ENCODE measurements at places on chromosomes 5 and 9.

GRCh38 chr5:116953251-116953930, 378.8 kb upstream of the SEMA6A start:
- DNase-seq: no peak

DNA sequence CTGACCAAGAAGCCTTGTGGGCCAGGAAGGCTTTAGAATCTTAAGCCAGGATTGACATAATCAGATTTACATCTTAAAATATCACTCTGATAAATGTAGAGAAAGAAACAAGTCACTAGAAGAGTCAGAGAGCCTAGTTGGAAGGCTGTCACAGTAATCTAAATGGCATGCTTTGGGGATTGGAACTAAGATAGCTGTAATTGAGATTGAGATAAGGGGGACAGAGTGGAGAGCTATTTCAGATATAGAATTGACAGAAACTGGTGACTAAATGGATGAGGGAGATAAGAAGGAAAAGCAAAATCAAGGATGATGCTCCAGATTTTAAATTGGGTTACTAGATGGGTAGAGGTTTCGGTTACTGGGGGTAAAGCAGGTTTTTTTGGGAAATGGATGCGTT, 100.5 kb downstream of the XRCC4 start:
- DNase-seq: no peak

DNA sequence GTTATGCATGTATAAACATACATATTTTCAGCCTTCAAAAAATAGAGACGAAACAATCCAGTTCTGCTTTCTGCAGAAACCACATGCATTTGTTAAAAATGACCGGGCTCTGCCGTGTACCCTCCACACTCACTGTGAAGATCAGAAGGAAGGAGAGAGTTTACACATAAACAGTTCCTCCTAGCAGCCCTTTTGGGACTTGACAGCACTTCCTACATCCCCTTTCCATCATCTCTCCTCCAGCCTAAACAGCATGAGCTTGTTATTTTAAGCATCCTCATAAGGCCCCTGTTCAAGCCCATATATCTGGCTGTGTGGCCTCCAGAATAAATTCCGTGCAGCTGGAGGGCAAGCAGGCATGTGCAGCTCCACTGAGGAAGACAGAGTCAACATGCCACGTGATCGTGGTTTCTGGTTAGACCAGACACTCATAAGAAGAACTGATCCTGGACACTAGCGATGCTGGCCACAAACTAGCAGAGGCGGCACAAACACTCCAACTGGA, 42.2 kb downstream of the NIPAL4 start:
- DNase-seq: no peak

DNA sequence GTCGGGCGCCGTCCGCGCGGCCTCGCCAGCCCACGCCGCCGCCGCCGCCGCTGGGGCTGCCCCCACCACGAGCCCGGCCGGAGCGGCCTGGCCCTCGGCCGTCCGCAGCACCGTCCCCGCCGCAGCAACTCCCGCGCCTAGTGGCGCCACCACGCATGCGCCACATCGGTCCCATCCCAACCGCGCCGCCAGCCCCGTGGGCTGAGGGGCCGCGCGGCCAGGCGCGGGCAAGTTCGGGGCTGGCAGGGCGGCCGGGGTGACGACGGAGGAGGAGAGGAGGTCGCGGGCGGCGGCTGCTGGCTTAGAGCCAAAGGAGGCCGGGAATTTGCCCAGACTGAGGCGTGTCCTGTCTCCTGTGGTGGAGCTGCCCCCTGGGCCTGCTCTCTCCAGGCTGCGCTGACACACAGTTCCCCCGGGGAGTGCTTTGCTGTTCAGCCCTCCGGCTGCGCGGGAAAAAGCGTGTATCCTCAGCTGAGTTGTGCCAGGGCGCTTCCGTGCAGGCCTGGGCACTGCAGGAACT, at the start of gene TUSC1:
TUSC1 (minus strand) TSS at position 298 of the 520 bp plus-strand sequence; CDS start at position 166, 132 bp downstream.
- DNase-seq: peak; percentile 62

- no peak for DNase-seq
These were observed 38.3 kb downstream of the FAM78A start for GRCh38 chr9:131237931-131238401.

DNA sequence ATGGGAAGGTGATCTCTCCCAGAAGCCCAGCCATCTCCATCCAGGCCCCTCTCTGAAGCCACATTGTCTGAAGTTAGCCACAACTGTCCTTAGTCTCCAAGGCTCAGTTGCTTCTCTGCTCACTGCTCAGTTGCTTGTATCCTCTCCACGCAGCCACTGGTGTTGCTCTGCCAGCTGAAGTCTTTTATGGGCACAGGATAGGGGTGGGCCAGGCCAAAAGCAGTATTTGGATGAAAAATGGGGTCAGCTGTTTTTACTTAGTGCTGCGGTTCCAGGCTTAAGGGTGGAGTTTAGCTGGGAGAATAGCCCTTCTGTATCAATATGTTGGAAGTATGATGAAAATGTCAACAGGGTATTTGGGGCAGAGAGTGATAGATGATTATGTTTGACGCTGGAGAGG, 168.8 kb upstream of the PPP1R2B start:
- DNase-seq: no peak

DNA sequence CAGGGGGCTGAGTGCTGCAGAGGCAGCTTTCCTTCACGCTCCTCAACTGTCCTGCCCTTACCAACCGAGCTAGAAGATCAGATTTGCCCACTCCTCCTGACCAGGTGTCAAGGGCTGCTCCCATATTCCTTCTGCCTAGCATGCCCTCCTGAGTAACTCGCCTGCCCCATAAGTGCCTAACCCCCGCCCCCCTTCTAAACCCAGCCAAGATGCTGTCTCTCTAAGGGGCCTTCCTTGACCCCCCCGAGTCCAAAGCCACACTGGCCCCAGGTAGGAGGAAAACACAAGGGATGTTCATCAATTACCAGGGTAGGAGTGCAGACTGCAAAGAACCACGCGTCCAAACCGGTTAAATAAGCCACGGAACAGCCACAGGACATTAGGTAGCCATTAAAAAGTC, 4.8 kb downstream of the CCDC69 start:
- no peak for DNase-seq

DNA sequence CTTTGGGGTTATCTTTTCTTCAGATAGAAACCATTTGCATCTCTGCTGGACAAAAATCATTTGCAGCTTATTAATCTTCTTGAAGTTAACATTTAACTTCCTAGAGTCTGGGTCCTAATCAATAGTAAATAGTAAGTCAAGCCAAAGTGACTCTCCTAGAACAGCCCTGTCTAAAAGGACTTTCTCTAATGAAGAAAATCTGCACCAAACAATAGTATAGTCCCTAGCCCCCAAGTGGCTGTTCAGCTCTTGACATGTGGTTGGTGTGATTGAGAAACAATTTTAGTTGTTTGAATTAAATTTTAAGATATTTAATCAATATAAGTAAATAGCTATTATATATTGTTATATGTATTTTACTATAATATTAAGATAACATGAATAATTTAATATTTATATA, 64.6 kb upstream of the SHB start:
- DNase-seq: no peak

DNA sequence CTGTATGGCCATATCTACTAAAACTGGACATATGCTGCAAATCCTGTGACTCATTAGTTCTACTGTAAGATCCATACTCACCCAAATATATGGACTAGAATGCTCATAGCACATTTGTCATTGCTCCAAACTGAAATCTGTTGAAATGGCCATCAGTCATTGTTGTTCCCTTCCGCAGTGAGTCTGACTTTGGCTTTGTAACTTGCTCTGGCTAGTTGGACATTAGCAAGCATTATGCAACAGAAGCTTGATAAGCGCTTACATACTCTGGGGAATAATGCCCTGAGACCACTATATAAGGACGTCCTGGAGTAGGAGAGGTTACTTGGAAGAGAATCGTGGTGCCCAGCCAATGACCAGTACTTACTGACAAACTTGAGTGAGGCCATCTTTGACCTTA, 9.0 kb downstream of the KIAA1958 start:
- DNase-seq: no peak

- DNase-seq: peak; percentile 76
These were observed 61.8 kb upstream of the CPLX2 start for GRCh38 chr5:175809531-175810121.

GRCh38 chr5:5738797-5739489, 316.5 kb downstream of the ICE1 start:
- DNase-seq: no peak

DNA sequence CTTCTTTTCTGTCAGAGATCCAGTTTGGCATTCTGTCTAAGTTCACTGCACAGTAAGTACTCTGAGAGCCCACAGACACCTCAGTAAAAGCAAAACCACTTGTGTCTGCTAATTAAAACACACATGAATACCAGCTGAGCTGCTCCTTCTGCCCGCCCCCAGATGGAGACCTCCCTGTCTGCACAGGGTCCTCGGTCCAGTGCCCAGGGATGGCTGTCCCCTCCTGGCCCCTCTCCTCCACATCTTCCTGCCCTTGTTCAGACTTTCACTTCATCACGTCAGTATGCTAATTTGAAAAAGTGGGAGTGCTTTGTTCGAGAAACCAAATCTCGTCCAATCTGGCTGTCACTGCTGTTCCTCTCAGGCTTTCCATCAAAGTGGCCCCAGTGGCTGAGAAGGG, 43.5 kb downstream of the LIX1 start:
- no peak for DNase-seq

DNA sequence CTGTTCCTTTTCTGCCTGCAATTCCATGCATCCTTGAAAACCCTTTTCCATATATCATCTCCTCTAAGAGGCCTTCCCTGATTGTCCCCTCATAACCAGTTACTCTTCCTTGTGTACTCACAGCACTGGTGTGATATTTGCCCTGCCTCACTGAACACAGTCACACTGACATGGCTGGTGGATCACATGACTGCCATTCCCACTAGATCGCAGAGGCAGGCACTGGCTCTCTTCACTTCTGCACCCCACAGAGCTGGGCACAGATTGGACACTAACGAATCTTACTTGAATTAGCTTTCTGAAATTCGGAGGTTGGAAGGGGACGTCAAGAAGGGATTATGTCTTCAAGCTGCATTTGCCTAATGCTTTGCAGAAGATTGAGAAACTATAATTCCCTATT, 208.0 kb downstream of the PAPPA start:
- DNase-seq: no peak

DNA sequence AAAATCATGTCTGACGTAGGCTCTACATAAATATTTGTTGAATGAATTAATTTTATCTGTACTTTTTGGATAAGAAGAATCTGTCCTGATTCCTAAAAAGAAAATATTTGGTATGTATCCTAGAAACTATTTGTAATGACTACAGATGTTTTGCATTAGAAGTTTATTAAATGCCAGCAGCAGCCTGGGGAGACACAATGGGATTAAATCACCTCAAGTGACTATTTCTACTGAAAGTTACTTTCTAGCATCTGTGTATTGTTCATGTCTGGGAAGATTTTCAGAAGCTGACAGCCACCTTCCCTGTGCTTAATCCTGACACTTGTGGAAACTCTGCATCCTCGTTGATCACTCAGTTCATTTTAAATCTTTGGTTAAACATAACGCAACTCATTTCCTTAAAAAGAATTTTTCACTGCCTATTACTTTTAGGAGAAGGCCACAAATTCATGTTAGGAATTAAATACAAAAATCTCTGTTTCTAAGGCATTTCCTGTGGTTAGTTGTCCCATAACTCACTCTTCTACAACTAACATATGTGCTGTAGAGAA, 209.3 kb upstream of the PPP1R2B start:
- DNase-seq: no peak

- no peak for DNase-seq
These were observed 12.4 kb upstream of the RALGPS1 start for GRCh38 chr9:126902210-126902609.
